Stimulated activated naive CD4-positive, alpha-beta T cell (primary cell): ENCODE measurements at places on chromosomes 2 and 18.

DNA sequence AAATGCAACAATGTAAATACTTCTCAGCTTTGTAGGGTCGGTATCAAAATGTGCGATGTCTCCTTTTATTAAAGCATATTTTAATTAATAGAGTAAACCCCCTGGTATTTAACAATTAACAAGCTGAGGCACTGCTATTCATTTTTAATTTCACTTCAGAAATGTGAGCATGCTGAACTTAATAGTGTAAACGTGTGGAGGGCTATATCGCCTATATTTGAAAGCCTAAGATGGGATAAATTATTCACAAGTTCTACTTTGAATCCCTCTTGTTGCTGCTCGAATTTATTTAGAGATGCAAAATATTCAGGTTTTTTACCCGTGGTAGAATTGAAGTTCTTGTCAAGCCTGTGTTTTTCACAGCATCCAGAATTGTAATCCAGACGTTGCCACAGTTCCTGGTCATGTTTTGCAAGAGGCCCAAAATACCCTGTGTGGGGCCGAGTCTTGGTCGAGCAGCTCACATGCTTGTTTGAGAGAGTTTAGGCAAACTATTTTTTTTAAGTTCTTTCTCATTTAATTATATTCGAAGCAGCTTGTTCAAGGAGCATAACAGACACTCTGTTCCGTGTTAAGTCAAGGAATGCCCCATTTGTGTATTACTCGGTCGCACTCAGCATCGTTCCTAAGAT lies 2.5 kb downstream of the SALL3 start:
- DNase-seq = no peak

GRCh38 chr2:237074211-237074993 lies 11.3 kb upstream of the COPS8 start:
- DNase-seq = no peak

DNA sequence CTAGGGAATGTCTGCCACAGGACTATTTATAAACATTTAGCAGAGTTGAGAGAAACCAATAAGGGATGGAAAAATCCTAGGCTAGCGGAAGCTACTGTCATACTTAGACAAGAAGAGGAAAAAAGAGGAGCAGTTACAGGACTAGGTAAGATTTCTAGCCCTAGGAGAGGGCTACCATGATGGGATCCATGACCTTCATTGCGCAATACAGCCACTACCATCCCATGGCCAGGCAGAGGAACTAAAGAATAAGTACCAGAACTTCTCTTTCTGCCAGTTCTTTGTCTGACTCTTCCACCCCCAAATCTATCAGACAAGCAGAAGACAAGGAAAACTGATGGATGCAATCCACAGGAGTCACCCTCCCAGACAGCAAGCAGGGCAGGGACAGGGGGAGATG lies 417.0 kb upstream of the CHST9 start:
- DNase-seq = no peak

DNA sequence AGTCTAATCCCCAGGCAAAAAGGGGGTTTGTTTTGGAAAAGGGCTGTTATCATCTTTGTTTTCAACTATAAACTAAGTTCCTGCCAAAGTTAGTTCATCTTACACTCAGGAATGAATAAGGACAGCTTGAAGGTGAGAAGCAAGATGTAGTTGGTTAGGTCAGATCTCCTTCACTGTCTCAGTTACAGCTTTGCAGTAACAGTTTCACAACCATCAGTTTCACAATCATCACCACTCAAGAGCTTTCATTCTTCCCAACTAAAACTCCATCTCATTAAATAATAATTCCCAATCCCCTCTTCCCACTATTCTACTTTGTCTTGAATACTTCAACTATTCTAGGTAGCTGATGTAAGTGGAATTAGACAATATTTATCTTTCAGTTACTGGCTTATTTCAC lies 200.9 kb downstream of the NYAP2 start:
- no peak for DNase-seq

DNA sequence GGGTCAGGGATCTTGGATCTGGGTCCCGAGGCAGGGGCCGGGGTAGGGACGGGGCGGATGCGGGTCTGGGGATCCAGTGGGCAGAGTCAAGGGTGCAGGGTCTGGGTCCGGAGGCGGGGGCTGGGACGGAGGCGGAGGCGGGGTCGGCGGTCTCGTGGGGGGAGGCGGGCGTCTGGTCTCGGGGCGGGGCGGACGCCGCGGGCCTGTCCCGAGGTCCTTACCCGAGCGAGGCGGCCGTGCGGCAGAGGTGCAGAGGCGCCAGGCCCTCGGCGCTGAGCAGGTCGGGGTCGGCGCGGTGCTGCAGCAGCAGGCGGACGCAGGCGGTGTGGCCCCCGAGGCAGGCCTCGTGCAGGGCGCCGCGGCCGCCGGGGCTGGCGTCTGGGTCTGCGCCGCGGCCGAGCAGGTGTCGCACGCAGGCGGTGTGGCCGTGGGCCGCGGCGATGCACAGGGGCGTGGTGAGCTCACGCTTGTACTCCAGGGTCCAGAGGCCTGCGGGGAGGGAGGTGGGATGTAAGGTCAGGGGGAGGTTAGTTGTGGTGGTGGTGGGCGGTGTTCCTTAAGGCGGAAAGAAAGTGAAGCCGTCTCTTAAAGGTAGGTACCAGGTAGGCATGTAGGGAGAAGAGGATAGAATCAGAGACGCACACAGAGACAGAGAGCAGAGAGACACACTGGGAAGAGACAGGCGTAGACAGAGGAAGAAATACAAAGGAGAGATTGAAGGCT lies 26.6 kb downstream of the ASB18 start:
- DNase-seq = no peak

DNA sequence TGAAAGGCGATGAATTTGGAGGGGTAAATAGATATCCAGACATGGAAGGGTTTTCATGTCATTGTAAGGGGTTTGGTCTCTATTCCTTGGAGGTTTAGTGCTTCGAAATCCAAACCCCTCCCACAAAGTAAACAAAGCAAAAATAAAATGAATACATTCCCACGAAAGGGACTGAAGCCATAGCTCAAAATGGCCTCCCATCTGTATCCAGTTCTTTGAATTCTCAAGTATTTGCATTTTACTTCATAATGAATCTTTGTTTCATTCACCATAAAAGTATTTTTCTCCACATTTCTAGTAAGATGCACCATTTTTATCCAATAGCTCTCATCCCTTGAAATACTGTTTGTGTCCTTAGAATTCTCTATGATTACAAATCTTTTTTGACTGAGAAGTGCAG lies 103.2 kb upstream of the DTNA start:
- no peak for DNase-seq

DNA sequence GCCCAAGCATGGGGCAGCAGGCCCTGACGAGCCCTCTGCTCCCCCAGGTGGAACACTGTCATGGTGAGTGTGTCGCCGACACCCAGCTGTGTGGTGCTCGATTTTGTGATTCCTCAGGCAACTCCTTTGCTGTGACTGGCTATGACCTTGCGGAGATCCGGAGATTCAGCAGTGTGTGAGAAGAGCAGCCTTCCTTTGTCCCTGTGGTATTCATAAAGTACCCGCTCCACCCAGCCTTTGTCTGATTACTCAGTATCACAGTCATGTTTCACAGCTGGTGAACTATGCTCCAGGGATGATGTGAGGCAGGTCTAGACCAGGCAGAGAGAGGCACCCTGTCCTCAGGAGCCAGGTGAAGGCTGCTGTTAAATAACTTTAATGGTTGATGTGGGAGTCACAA lies 4.0 kb downstream of the WDR54 start:
- DNase-seq = no peak
